ENCODE measurements at places on chromosomes 12 and 14.
A peak's percentile ranks its signal among the peaks of the same experiment; 100 is the strongest.

DNA sequence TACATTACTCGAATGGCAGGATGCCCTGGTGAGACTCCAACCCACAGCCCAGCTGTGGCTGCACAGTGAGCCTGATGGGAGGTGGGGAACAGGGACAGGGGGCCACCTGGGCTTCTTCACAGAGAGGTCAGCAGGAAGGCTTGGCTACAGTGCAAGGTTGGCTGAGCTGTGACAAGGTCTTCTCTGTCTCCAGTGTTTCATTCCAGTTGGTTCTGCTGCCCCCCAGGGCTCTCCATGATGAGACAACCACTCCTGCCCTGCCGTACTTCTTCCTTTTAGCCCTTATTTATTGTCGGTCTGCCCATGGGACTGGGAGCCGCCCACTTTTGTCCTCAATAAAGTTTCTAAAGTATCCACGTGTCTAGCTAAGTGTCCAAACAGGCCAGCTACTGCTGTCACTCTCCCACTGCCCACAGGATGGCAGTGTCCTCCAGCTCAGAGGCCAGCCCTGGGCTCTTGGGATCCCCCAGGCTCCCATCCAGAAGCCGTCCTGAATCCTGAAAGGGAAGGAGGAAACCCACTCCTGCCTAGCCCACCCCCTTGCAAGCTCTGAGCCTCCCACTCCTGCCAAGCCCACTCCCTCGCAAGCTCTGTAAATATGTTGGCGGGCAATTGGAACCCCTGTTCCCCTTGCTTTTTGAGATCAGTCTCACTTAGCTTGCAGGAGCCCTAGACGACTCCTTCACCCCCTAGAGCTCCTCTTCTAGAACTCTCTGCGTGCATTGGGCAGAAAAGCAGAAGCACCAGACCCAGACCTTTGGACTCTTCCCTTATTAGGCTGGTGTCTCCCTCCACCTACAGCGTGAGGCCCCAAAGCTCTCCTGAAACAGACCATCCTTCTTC is 5.4 kb downstream of the C1QL4 start:
- DNase-seq = peak; percentile 43

GRCh38 chr14:95095996-95096395 is 61.3 kb downstream of the DICER1 start:
- DNase-seq = no peak

DNA sequence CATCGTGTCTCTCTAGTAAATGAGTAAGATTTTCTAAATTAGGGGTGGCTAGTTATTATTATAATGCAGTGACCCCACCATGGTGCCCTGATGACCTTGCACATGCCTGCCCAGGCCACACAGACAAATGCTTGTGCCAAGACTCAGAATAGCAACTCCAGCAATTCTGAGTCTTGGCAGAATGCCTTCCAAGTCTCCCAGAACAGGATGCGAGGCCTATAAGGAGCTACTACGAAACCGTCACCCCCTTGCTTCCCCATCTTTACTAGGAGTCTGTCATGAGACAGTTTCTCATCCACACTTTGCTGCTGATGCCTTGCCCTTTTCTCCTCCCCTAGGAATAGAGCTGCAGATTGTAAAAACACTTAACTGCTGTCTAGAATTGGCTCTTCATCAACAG is 559.9 kb downstream of the TRHDE start:
- no peak for DNase-seq

- no peak for DNase-seq
Measured at GRCh38 chr12:65894088-65894487, 69.8 kb downstream of the HMGA2 start.

All from MG63 (cell line).